Activated CD8-positive, alpha-beta memory T cell treated with anti-CD3 and anti-CD28 coated beads for 48 hours (primary cell): ENCODE measurements at places on chromosomes 7 and 10.

GRCh38 chr10:7492660-7493046, 81.8 kb upstream of the SFMBT2 start:
- DNase-seq: no peak

GRCh38 chr7:45217358-45217757, 59.8 kb downstream of the RAMP3 start:
- no peak for DNase-seq

DNA sequence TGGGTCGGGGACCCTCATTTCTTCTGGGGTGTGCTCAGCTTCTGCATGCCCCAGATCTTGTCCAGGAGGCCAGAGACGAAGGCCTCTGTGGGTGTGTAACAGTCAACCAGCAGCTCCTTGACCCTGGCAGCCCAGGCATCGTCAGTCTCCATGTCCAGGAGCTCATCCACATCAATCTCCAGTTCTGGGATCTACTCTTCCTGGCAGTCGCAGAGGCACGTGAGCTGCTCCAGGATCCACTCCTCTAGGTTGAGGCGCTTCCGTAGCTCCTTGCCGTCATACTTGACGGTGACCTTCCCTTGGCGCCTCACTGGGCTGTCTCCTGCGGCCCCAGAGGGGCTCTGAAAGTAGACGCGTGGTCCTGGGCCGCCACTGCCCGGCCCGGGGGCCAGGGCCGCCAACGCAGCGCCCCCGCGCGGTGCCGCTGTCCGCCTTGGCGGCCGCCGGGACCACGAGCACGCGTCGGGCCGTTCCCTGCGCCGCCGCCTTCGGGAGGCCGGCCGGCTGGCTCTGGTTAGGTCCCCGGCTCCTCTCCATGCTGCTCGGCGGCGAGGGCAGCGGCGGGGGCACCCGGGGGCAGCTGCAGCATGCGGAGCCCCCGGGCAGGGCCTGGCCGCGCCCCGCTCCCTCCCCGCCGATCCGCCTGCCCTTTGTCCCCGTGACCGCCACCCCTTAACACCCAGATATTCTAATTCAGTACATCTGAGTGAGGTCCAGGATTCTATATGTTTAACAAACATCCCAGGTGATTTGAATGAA, 170.5 kb downstream of the SEPTIN7 start:
- DNase-seq: no peak

DNA sequence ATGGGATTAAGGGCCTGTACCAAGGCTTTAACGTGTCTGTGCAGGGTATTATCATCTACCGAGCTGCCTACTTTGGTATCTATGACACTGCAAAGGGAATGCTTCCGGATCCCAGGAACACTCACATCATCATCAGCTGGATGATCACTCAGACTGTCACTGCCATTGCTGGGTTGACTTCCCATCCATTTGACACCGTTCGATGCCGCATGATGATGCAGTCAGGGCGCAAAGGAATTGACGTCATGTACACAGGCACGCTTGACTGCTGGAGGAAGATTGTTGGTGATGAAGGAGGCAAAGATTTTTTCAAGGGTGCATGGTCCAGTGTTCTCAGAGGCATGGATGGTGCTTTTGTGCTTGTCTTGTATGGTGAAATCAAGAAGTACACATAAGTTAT, 18.2 kb downstream of the LSM5 start:
- DNase-seq: no peak

GRCh38 chr10:99461230-99461629, 30.8 kb upstream of the GOT1 start:
- DNase-seq: no peak

- DNase-seq: no peak
Observed at GRCh38 chr10:48835781-48836180, 103.9 kb downstream of the LRRC18 start.

- no peak for DNase-seq
Observed at GRCh38 chr10:125213541-125214282, 53.3 kb upstream of the CTBP2 start.

GRCh38 chr7:31126976-31127375, 74.9 kb downstream of the ADCYAP1R1 start:
- DNase-seq: no peak

DNA sequence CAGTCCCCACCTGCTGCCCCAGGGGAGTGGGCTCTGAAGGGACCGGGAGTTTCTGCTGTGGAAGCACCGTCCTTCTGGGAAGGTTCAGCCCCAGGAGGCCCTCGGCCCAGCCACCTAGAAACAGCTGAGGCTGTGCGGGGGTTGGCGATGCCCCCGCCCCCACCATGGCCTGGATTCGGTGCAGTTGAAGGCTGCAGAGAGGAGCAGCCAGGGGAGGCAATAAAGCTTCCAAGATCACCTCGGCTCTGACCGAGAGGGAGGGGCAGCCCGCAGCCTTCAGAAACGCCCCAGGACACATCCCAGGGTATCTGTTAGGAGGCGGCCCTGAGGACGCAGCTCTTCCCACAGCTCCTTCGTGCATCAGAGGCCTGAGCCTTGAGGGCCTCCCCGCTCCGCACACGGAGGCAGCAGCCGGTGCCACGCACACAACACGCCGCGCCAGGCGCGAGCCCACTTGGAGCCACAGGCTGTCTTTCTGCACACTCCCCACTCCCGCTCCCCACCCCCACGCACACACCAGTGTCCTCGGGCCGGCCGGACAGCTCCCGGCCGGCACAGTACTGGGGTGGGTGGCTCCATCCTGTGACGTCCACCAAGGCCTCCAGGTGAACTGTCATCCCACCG, 1.6 kb downstream of the KNDC1 start:
- no peak for DNase-seq

DNA sequence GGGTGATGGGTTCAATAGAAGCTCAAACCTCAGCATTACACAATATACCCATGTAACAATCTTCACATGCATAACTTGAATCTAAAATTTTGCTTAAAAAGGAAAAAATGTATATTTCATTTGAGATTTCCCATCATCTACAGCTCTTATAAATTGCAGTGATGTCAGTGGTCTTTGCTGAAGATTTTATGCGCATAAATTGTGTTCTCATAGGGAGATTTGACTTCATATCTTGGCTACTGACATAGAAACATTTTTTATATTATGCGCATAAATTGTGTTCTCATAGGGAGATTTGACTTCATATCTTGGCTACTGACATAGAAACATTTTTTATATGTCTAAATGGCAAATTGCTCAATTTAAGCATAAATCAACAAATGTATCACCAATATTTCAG, 1125.3 kb upstream of the C7orf33 start:
- DNase-seq: no peak

GRCh38 chr7:142685877-142686508, 63.3 kb upstream of the PRSS1 start:
- DNase-seq: no peak

DNA sequence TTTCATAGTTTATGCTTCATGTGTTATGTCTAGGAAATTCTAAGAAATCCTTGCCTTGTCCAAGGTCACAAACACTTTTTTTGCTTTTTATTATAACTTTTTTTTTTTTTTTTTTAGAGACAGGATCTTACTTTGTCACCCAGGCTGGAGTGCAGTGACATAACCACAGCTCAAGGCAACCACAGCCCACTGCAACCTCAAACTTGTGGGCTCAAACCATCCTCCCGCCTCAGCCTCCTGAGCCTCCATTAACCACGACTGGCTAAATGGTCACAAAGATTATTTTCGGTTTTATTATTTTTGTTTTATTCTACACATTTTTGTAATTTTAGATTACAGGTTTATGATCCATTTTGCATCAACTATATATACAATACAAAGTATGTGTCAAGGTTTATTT, 7.1 kb upstream of the FAM204A start:
- DNase-seq: no peak

DNA sequence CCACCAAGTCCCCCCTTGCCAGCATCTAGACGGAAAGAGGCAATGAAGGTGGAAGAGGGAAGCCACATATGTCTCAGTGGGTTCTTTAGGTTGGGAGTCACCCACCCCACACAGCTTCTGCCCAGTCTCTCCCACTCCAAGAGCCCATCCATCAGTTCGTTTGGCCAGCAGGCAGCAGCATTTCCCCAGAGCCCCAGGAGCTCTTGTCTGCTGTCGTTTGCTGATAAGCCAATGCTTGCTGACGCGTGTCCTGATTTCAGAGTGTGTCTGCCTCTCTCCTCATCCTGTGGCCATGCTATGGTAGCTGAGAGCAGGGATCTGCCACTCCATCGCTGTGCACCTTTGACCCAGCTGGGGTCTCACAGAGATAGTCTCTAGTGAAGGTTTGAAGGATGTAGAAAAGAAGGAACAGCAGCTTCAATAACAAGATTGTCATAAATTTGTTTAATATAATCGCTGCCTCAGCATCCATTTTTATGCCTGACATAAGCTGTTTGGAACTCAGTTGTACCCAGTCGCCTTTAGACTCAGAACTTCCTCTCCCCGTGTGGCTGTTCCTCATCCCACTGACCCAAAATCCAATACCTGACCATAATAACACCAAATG, 39.4 kb upstream of the GDF10 start:
- no peak for DNase-seq

- DNase-seq: no peak
Observed at GRCh38 chr10:128186959-128187787, 61.0 kb upstream of the MKI67 start.
